ENCODE measurements at places on chromosomes 2 and 18.
A peak's percentile ranks its signal among the peaks of the same experiment; 100 is the strongest.

DNA sequence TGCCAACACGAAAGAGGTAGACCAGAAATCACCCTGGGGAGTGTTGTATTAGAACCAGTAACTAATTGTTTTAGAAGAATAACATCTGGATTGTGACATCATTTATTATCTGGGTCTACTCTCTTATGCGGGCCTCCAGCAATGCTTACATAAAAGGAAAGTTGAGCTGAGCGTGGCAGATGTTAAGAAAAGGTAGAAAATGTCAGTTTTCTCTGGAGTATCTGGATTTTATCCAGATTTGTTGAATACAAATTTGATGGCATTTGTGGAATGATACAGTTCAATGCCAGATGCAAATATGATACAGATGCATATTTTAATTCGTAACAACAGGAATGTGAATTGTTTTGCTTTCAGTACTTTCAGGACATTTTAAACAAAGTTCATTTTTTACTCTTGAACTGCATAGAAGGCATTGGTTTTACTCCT is 90.3 kb downstream of the PRPF40A start:
- DNase-seq: no peak

- no peak for DNase-seq
These were observed 1.3 kb upstream of the ZNF516 start for GRCh38 chr18:76496194-76496890.

GRCh38 chr2:213703406-213704098 is 419.3 kb downstream of the SPAG16 start:
- no peak for DNase-seq

- DNase-seq: no peak
These were observed 20.5 kb upstream of the SLC35F5 start for GRCh38 chr2:113776949-113777348.

- DNase-seq: no peak
These were observed 1193.5 kb upstream of the ACVR2A start for GRCh38 chr2:146651361-146651760.

GRCh38 chr2:152622219-152622618 is 95.0 kb downstream of the PRPF40A start:
- no peak for DNase-seq

DNA sequence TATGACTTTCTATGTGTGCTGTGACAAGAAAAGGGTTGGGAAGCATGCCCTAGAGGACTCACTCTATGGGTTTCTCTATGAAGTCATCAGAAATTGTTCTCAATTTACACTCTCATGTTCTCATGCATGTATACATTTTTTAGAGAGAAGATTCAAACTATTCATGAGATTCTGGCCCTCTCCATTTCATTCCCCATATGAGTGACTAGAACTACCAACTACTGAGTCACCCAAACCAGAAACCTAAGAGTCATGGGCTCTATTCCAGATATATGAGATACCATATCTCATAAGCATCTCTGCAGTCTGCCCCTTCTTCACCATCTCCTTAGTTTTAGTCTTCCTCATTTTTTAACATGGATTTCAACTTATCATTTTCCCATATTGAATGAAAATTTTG is 87.7 kb downstream of the EXOC6B start:
- no peak for DNase-seq

- DNase-seq: no peak
These were observed 15.2 kb upstream of the FAHD2A start for GRCh38 chr2:95387358-95387757.

DNA sequence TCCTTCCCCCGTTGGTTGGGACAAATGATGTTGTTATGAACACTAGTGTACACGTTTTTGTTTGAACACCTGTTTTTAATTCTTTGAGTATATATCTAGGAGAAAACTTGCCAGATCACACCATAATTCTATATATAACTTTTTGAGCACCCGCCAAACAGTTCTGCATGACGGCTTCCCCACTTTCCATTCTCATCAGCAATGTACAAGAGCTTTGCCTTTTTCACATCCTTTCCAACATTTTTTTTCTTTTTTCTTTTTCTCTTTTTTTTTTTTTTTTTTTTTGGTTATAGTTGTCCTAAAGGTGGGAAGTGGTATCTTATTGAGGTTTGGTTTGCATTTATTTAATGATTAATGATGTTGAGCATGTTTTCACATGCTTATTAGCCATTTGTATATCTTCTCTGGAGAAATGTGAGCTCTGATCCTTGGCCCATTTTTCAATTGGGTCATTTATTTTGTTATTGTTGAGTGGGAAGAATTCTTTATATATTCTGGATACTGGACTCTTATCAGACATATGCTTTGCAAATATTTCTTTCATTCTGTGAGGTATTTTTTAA is 86.9 kb upstream of the ZC3H15 start:
- DNase-seq: no peak

GRCh38 chr2:97670471-97670870 is 958 bp downstream of the C2orf92 start:
- DNase-seq: no peak

- no peak for DNase-seq
These were observed 14.9 kb downstream of the ITGA6 start for GRCh38 chr2:172442072-172442895.

DNA sequence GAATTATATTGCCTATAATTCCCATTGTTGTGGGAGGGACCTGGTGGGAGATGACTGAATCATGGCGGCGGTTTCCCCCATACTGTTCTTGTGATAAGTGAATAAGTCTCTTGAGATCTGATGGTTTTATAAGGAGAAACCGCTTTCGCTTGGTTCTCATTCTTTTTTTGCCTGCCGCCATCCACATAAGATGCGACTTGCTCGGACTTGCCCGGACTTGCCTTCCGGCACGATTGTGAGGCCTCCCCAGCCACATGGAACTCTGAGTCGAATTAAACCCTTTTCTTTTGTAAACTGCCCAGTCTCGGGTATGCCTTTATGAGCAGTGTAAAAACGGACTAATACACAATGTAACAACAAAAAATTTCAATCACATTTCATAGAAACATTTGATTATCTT is 115.8 kb downstream of the C2orf74 start:
- DNase-seq: no peak

DNA sequence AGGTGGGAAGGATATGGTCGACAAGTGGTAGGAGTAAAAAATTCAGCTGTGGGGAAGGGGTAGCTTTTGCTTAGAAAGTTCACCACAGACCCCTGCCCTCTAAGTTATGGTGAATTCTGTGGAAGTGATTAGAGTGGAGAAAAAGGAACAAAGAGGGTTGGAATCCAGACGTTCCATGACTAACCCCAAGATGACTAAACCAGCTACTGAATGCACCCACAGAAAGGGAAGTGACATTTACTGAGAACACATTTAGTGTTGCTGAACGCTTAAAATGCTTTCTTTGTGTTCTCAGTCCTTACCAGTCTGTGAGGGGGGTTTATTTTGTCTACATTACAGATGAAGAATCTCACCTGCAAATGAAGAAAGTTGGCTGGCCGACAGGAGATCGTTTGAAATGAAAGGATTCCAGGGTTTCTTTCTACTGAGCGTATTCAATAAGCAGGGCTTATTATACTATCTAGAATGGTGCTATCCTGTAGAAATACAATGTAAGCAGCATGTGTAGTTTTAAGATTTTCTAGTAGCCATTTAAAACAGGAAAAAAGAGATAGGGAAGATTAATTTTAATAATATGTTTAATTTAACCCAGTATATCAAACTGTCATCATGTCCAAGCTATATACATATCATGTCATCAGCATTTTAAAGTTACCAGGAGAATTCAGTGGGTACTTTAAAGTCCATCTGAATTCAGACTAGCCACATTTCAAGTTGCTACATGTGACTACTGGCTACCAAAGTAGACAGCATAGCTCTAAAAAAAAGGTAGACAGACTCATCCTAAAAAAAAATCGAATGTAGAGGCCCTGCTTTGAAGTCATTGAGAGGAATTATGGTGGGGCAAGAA is 60.1 kb downstream of the LIMS1 start:
- no peak for DNase-seq

DNA sequence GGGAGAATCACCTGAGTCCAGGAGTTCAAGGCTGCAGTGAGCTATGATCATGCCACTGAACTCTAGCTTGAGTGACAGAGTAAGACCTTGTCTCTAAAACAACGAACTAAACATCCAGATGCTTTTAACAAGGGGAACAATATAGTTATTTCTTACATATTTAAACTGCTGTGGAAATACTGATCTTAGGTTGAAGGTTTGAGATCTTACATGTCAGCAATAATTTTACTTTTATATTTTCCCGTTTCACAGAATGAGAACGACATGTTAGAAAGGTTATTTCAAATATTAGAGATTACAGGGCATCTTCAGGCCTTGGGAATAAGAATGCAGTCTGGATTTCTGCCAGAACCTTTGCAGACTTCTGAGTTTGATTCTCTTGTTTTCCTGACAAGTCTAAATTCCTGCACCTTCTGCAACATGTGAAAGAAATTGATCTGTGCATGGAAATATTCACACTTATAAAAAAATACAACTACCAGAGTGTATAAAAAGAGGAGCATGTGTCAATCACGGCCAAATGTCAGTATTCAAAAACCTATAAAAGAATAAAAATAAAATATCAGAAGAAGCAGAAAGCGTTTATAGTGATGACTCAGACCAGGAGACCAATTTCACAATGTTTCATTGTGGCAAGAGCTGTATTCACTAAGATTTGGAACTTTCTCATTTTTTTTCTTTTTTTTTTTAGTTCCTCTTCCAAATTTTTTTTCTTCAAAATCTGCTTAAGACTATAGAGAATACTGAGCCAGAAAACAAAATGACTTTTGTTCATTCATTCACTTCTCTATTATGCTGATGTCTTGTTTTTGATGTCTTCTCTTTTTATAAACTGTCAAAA is 29.6 kb downstream of the COLEC12 start:
- DNase-seq: no peak

DNA sequence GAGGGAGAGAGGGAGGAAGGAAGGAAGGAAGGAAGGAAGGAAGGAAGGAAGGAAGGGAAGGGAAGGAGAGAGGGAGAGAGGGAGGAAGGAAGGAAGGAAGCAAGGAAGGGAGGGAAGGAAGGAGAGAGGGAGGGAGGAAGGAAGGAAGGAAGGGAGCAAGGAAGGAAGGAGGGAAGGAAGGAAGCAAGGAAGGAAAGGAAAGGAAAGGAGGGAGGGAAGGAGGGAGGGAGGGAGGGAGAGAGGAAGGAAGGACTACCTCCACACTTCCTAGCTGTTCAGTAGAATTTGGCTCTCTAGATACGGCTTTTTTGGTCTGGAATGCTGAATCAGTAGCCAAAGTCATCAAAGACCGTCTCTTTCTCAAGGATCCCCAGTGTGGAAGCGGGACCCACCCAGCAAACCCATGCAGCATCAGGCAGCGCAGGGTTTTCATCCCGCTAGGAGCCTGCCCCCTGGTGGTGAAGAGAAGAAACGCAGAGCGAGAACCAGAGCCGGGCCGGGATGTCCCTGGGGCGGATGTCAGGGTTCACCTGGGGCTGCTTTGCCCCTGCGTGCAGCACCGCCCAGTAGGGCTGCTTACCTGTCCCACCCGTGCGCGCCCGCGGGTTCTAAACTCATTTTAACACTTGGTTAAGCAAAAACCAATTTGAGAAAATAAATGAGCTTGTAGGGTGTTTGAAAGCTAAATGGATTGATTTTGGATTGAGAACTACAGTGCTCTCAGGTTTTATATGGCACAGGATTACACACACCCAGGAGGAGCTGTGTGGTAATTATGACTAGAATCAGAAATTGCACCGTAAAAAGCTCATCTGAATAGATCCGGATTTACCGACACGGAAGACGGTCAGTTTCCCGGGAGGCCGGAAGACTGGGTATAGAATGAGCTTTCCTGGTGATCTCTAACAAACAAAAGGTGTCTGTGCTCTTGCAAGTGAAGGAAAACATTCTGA is 48.1 kb upstream of the ARL4C start:
- peak; percentile 85 for DNase-seq

DNA sequence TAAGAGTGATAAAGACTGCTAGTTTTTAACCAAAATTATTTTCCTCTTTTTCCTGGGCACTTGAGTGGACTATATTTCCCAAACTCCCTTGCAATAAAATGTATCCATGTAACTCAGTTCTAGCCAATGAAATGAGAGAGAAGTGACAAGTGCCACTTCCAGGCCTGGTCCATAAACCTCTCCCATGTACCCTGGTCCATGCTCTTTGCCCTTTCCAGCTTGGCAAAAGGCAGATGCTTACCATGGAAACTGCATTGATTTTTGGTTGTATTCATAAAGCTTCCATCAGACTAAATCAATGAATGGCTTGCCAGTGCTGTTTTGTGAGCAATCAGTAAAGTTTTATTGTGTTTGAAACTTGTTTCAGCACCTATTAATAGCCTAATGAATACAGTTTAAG is 229.3 kb downstream of the TNS1 start:
- no peak for DNase-seq

GRCh38 chr2:28454016-28454930 is 41.6 kb upstream of the PLB1 start:
- DNase-seq: no peak

GRCh38 chr2:82342356-82342755 is 2037.8 kb upstream of the LRRTM1 start:
- no peak for DNase-seq

- no peak for DNase-seq
These were observed 66.0 kb upstream of the ACYP2 start for GRCh38 chr2:54049365-54049764.

GRCh38 chr2:162591403-162592083 is 247.0 kb downstream of the KCNH7 start:
- no peak for DNase-seq

DNA sequence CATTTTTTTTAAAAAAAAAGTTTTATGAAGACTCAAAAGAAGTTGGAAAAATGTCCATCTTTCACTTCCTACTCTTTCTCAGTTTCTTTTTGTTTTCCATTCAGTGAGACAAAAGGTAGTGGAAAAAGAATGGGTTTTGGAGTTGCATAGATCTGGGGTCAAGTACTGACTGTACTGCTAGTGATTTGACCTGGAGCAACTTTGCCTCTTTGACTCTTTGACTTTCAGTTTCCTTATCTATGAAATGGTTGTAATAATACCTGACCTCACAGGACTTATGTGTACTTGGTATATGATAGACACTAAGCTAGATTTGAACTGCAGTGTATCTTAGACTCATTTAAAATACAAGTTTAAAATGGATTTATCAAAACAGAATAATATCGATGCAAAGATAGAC is 3.5 kb upstream of the KCNE4 start:
- no peak for DNase-seq

- DNase-seq: no peak
These were observed 29.8 kb downstream of the ARMC9 start for GRCh38 chr2:231228223-231228622.

DNA sequence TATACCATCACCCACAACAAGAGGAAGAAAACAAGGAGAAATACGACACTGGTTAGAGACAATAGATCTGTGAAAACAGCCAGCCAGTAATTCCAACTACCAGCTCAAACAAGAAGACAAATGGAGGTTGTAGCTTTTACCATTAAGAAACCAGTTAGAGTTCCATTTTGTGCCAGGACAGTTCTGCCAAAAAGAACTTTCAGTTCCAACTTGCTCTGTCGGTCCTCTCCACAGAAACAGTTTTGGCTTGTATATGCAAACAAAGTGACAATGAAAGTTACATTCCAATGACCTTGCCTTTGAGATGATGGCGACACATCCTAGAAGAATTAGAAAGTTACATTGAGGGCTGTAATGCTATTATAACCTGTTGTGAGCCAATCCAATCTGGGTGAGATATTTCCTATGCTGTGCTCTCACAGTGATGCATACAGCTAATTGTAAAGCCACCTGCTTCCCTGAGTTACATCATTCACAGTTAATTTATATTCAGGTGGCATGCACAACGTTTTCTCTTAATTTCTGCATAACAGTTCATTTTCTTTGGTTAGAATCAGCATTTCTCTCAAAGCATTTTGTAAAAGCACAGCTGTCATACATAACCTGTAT is 1378.4 kb upstream of the PIK3C3 start:
- DNase-seq: no peak

- no peak for DNase-seq
These were observed 488.2 kb upstream of the RAB6C start for GRCh38 chr2:129491308-129491707.

Measured in activated CD8-positive, alpha-beta memory T cell treated with anti-CD3 and anti-CD28 coated beads for 48 hours (primary cell).